ENCODE measurements at places on chromosomes 12 and 14. TPM values are rescaled to one million over a fixed set of nuclear protein-coding genes. Genes with fewer than 3 reads are reported as not detected.

DNA sequence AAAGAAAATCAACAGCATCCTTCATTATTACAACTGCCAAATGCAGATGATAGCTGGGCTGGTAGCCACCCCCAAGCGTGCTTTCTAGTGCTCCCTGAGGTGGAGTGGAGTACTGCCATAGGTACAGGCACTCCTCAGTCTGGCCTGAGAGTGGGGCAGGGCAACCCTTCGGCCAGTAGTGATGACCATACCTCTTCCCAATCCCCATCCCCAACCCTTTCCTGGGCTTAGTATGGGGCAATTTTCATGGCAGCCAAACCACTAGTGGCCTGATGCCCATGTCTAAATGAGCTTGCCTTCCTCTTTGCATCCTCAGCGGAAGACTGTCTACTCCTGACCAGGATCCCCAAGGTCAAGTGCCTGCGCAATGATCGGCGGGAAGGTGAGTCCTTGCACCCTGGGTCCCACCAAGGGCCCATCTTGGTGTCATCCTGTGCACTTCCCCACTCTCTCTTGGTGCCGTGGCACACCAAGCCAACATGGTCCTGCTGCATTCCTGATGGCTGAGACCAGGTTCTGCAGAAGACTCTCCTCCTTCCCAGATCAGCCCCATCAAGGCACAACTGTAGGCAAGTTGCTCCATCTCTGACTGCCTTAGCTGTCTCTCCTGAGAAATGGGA lies 65.8 kb downstream of the GALNT16 start:
- H3K27me3 ChIP-seq: no peaks in the 10 kb centered on the region
- H3K4me3 ChIP-seq: no peak overlapping the region
- no peak overlapping the region for H3K27ac ChIP-seq
- H3K4me1 ChIP-seq: no peaks in the 10 kb centered on the region

GRCh38 chr14:21309238-21309636 lies 29.4 kb downstream of the RPGRIP1 start:
- no peaks in the 10 kb centered on the region for H3K4me1 ChIP-seq
- no peaks in the 10 kb centered on the region for H3K27me3 ChIP-seq
- H3K4me3 ChIP-seq: peak overlapping the region; percentile 46
- no peak for DNase-seq
- no peaks in the 10 kb centered on the region for H3K36me3 ChIP-seq

DNA sequence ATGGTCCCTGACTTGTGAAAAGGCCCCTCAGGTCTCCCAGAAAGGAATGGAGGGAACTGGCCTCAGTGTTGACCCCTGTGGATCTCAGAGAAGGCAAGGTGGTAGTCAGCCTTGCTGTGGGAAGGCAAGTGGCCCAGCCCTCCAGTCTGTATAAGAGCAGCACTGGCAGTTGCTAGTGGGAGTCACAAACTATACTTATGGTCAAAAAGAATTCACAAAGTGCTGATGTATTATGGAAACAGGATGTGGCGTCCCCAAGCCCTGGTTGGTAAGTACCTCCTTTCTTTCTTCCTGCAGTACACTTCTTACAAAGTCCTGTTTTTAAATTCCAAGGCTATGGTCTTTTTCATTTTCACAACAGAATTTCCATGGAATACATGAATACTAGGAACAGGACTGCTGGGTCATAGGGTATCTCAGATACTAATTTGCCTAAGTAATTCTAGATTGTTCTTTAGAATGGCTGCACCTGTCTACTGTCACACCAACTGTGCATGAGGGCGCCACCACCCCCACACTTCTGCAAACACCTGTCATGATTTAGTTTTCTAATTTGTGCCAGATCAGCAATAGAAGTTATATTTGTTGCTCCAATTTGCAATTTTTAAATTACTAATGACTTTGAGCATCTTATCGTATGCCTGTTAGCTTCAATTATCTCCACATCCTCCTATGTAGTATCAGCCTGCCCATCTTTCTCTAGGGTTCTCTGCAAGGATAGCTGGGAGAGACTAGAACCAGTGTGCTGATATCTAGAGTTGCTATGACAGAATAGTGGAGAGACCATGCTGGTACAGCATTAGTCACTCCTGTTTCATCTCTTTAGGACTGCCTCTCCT lies 40.7 kb upstream of the TMEM263 start:
- H3K27ac ChIP-seq: no peak overlapping the region
- no peaks in the 10 kb centered on the region for H3K27me3 ChIP-seq
- DNase-seq: no peak
- no peaks in the 10 kb centered on the region for H3K36me3 ChIP-seq
- H3K4me1 ChIP-seq: no peaks in the 10 kb centered on the region
- no peak overlapping the region for H3K4me3 ChIP-seq

DNA sequence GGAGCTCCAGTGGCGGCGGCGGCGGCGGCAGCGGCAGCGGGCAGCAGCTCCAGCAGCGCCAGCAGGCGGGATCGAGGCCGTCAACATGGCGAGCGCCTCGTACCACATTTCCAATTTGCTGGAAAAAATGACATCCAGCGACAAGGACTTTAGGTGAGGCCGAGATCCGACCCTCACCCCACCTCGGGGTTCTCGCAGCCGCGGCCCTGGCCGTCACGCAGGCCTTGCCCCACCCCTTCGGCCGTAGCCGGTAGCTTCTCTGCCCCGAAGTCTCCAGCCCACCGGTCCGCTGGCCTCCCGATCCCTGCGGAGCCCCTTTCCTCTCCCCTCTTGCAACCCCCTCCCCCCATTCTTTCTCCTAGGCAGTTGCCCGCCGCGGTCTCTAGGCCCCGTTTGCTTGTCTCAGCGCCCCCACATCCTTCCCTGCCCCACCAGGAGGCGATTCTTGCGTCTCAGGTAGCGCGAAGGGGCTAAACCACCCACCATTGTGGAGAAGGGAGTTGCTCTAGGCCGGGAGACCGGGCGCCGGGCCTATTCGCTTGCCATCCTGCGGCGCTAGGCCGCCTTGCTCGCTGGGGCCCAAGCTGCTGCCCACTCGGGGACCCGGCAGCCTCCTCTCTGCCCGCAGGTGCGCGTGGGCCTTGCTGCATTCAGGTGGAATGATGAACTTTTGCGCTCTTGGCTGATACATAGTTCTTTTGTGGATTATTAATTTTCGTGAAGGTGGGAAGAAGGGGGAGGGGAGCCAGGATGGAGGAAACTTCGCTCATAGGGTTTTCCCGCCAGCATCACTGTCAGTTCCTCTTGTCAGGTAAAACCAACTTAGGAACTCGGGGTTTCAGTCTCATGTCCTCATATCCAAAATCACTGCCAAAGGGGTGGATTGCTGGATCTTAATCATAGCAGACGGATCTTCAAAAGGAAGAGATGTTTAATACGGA lies 745 bp downstream of the CAND1 start:
- H3K36me3 ChIP-seq: no peaks in the 10 kb centered on the region
- H3K4me1 ChIP-seq: peaks cover 54% of the 10 kb centered on the region
- peak; percentile 48 for DNase-seq
- H3K27me3 ChIP-seq: no peaks in the 10 kb centered on the region

IFNG-AS1 gene
- not detected for polyA plus RNA-seq
